ENCODE measurements at places on chromosomes 4 and X.

DNA sequence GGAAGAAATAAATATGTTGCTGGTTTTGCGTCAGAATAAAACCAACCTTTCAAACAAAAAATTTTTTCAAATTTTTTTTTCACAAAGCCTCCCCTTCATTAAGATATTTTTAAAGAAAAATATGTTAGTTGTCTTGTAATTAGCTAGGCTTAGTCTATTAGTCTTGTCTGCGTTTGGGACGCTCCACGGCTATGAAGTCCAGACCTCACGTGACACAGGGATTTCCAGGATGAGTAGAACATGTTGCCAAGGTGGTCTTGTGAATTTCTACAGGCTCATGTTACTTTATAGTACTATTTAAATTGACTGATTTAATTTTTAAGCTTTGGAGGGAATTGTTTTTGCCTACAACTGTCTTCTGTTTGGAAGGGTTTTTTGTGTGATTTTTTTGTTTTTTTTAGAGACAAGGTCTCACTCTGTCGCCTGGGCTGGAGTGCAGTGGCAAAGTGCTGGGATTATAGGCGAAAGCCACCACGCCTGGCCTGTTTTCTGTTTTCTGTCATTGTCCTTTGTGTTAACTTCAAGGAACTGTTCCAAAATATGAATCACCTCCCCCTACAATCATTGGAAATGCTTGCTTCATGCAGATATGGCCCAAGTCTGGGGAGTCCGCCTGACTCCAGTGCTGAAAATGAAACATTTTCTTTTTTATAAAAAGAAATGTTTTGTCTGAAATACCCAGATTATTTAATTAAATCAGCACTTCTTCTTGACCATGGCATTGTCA, 26.2 kb downstream of the TMEM144 start:
- DNase-seq = no peak

DNA sequence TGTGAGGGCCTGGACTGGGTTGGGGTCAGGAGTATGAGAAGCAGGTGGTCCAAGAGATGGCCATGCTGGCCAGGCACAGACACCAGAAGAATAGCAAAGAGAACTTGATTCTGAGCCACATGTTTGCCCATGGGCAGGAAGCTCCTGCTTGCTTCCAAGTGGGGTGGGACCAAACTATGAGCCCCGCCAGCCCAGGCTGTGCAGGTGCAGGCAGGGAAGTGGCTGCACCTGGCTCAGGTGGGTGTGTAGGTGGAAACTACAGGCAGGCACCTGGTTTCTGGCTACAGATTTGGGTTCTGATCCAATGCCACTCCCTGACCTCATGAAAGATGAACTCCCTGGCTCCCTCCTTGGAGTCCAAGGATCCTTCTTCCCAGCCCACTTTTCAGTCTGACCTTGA, 207.9 kb upstream of the KLF3 start:
- no peak for DNase-seq

DNA sequence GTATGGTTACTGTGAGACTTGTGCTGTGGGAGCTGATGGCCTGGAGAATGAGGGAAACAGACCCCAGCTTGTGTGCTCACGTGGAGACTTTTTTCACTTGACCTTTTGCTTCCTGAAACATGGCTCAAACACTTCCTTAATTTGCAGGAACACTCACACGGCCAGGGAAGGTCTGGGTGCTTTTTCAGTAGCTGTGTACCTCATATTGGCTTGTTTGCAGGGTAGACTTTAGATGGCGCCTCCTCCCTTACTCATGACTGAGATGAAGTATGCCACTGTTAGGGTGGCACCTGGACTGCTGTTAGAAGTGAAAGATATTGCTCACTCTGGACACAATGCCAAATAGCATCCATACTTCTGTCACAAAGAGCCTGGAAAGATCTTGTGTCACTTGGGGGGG, 75.7 kb upstream of the WDR1 start:
- DNase-seq = no peak

GRCh38 chrX:84133023-84133422, 55.0 kb downstream of the RPS6KA6 start:
- no peak for DNase-seq

- no peak for DNase-seq
Observed at GRCh38 chr4:126756050-126756829, 876.5 kb upstream of the INTU start.
